ENCODE measurements at places on chromosomes 11 and 22.
A peak's percentile ranks its signal among the peaks of the same experiment; 100 is the strongest.

DNA sequence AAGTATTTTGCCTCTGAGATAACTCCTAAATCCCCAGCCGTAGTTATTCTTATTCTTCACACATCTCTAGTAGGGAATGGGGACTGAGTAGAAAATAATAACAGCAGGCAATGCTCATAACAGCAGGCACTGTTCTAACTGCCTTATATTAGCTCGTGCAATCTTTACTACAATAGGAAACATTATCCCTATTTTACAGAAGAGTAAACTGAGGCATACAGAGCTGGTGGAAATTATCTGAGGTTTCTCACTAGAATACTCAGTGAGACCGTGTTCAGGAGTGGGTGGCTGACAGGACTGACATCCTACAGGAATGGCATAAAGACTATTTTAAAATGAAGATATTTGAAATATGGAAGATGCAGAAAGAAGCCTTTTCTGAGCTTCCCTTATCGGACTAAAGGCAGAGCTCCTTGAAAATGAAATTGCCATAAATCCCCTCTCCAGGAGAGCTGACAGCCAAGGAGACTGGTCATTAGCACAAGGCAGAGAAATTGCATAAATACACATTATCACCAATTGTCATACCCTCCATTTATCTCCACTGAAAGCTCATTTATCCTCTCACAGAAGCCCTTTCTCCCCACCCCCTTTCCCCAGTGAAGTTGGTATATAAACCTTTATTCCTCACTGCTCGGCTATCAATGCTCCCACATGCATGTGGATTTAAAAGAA, 93.9 kb downstream of the RASSF10 start:
- DNase-seq: no peak

DNA sequence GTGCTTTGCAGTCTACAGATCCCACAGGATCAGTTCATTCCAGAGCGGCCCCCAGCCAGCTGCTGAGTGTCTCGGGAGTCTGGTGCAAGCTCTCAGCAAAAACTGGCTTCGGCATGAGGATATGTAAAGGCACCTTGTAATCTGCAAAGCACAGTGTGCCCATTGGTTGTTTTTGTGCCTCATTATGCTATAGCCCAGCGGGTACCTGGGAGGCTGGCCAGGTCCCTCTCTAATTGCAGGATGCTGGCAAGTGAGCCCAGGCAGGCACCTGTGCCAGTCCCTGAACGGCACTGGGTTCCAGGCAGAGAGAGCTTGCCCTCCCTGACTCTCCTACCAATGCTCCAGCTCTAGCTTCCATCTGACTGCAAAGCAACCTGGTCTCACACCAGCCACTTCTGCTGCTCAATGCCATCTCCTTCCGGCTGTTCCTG, 128.7 kb downstream of the DSCAML1 start:
- DNase-seq: no peak

DNA sequence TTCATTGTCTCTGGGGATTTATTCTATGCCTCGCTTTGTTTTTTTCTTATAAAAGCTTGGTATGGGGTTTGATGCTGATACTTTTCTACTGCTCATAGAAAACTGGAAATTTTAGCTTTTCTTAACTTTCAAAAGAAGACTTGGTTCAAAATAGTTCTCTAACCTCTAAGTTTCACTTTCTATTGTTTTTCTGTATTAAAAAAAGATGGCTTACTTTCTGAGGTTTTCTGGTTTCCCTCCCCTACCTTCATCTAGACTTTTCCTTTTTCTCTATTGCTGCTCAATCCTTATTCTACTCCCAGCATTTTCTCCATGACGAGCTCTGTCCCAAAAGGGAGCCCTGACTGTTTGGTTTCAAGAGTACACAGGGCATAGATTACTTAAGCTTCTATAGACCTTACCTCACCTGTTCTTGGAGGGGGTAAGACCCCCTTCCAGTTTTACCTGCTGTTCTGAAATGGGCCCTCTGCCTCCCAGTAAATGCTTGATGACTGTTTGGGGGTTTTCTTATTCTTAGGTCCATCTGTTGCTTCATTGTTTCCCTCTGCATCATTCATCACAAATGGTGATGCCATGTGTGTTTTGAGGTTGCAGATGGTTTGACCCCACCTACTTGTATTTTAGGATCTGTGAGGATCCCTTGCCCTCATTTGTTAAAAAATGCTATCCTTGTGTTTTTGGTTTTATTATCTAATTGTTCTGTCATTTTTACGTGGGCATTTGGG, 29.5 kb downstream of the DNHD1 start:
- DNase-seq: no peak

DNA sequence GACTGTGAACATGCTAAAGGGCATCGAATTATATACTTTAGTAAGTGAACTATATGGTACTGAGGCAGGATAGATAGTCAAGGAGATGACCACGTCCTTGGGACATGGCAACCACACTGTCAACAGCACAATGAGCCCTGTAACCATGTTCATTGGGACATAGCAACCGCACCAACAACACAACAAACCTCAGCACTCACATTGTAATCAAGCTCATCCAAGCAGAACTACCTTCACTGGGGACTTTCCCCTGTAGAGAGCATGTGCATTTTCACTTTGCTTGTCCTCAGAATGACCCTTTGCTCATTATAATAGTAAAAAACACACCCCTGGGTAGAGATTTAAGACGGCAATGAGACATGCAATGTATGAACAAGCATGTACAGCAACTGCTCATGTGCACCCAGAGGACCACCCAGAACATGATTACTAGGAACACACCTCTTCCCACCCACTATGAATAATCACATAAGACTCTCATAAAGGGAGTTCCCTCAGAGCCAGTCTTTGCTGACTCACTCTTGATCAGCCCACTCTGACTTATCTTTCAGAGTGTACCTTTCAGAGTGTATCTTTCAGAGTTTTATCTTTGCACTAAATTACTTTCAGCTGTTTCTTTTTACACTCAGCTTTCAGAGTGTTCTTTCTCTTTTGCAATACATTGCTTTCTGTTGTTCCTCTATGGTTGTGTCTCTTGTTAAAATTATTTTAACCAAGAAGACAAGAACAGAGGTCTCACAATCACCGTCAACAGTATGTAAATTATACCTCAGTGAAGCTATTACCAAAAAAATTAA, 4.1 kb upstream of the PLAAT2 start:
- DNase-seq: peak; percentile 41

- DNase-seq: no peak
Measured at GRCh38 chr11:64750361-64751054, 6.6 kb upstream of the RASGRP2 start.

- no peak for DNase-seq
Measured at GRCh38 chr11:119361056-119361787, 14.7 kb upstream of the MFRP start.

DNA sequence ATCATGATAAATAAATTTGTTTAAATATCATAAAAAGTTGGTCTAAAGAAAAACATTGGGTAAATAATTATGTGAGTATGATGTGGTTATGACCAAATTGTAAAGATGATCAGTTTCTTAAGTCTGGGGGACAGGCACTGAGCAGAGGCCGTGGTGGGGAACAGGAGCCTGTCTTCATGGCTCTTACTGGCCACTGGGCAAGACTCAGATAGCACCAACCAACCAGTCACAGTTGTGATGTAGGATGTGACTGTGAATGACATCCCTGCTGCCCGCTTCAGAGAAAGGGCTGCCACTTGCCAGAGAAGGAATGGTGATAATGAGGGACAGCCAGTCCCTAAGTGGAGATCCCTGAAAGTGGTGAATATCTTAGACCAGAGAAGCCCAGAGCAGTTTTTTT, 7.0 kb downstream of the PTPRJ start:
- no peak for DNase-seq

GRCh38 chr11:120431633-120432032, 79.9 kb upstream of the GRIK4 start:
- DNase-seq: no peak

DNA sequence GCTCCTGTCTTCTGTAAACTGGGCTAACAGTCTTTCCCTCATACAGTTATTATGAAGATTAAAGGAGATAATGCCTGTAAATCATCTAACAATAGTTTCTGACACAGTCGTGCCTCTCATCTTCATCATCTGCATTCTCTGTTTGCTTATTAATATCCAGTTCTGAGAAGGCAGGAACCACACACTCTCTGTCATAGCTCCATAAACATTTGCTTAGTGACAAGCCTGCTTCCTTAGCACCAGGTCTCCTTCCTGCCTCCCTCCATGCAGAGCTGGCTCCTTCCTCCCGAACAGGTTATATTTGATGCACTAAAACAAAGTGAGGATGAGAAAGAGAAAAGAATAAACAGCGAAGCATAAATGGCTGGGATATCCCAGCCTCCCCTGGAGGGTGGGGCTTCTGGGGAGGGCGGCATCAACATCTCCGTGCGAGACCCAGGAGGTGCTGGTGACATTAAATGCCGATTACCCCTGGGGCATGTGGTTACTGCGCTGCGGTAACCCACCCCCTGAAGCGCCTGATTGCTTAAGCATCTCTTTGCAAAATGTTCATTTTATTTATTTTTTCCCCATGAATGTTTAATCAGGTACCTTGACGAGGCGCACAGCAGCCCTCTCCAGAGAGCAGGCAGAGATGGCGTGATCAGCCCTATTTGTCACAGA, 404.9 kb downstream of the NXPE2 start:
- no peak for DNase-seq

GRCh38 chr22:47474464-47474863, 712.0 kb downstream of the TBC1D22A start:
- no peak for DNase-seq

GRCh38 chr11:9280655-9281301, 15.6 kb upstream of the DENND5A start:
- peak; percentile 43 for DNase-seq

DNA sequence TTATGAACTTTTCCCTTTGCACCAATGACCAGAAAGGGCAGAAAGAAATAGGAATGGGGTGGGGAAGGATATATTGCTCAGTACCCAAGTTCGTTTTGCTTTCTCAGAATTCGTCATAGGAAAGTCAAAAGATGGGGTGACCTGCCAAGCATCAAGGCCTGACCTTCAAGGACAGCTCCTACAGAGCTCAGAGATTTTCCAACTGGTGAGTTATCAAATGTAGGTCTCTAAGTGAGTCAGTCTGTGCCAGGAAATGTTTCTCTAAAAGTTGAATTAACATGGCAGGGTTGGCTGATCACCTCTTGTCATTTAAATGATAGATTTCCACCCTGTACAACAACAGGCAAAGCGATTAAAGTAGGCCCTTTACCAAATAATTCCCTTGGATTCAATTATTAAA, 307.2 kb downstream of the CADM1 start:
- DNase-seq: no peak

- no peak for DNase-seq
Measured at GRCh38 chr11:4090258-4090657, 4.3 kb upstream of the RRM1 start.

GRCh38 chr11:66548774-66549630, 2.3 kb downstream of the ACTN3 start:
- DNase-seq: no peak

DNA sequence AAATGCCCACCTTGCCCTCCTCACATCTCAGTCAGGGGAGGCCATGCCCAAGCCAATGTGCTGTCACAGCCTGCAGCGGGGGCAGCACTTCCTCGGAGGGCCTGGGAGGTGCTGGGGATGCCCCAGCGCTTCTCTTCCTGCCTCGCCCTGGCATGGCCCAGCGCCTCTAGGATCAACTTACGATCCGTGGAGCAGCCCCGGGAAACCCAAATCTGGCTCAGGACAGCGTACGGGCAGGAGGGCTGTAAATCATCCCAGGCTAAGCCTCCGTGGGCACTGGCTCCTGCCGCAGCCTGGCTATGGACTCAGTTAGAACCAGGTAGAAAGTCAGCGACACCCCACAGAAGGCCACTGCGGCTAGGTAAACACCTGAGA, 60.9 kb upstream of the EMID1 start:
- DNase-seq: no peak

DNA sequence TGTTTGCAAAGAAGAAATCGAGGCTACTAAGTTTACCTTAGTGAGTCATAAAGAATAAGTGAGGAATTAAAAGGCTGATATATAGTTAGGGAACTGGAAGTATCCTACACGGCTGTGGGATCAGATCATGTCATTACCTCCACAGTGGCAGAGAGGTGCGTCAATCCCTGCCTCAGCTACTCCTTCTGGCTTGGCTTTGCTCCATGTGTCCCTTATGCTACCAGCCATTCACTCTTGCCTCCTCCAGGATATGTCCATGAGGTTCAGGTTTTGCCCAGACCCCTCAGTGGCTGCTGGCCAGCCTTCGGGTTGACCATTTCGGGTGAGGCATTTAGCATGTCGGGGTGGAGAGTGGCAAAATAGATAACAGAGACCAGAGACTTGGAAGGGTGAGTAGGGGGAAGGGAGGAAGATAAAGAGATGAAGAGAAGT, 153.4 kb downstream of the LDLRAD3 start:
- DNase-seq: no peak

DNA sequence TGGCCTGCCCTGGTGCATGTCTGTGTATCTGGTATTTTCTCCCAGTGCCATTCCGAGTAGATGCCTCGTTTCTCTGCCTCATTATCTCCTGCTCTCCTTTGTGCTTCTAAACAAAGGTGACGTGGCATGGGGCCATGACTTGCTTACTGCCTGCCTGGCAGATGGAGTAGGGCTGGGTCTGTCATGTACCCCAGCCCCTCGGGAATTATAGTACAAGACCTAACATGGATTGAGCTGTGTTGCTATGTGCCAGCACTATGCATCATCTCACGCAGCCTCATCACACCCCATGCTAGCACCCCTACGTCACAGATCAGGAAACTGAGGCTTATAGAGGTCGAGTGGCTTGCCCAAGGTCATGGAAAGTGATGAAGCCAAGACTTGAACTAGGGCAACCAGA, 88.1 kb downstream of the GALNT18 start:
- no peak for DNase-seq

- peak; percentile 55 for DNase-seq
Measured at GRCh38 chr11:78417888-78418583, 416 bp upstream of the GAB2 start.

GRCh38 chr22:39240831-39241793, 3.7 kb downstream of the PDGFB start:
- DNase-seq: peak; percentile 14

- DNase-seq: no peak
Measured at GRCh38 chr11:32772731-32773130, 21.7 kb downstream of the CCDC73 start.

- no peak for DNase-seq
Measured at GRCh38 chr11:65316227-65317024, 1.8 kb downstream of the CDC42EP2 start.

GRCh38 chr11:1442163-1442562, 44.4 kb downstream of the MOB2 start:
- DNase-seq: no peak

Measured in GF-D8 (cell line).